ENCODE measurements at places on chromosomes 2 and 18.

DNA sequence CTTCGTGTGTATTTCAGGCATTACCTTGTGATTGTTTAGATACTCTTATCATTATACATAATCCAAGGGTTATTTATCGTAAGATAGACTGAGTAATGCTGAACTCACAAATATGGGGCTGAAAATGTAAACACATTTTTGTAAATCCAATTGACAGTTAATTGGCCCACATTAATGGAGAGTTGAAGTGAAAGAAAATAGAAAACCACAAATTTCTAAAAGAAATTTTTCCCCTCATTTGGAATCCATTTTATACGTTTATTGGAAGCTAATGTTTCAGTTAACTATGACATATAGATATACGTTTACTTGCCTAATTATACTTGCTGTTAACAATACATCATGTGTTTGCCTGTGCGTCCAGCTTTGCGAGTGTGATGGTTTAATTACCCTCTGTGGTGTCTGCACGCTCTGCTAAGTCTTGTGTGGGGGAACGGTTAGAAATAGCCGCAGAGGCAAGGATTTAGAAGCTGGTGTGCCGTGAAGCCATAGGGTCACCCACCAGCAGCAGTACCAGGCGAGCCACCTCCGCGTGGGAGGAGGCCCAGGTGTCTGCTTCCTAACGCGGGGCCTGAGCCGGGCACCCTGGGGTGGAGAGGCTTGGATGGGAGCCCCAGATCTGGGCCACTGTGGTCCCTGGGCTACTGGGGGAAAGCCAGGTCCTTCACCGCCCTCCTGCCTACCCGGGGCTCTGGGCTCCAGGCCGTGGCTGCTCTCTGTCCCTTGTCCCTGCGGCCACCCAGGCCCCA is 38.0 kb downstream of the TSHZ1 start:
- DNase-seq: no peak

DNA sequence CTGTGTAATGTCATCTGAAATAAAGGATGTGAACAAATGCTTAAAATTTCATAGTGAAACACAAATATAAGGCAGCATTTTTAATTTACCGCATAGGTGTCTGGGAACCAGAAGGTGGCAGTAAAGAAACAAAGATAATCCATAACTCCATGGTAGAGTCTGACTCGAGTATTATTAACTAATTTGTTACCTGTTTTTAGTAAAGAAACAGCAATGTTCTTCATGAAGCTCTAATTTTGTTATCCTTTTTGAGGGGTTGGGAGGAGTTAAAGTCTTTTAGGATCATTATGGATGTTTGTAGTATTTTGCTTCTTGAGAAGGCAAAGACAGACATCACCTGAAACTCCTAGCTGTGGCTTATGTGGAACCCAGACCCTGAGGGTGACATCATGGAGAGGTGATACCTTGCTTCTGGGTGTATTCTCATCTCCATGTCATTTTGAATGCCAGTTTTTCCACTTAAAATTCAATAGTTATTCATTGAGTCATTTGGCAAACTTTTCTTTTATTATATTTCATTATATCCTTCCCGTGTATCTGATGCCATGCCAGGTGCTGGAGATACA is 286.2 kb upstream of the EPAS1 start:
- DNase-seq: no peak

- no peak for DNase-seq
Measured at GRCh38 chr2:102592601-102593000, 26.8 kb upstream of the SLC9A2 start.

DNA sequence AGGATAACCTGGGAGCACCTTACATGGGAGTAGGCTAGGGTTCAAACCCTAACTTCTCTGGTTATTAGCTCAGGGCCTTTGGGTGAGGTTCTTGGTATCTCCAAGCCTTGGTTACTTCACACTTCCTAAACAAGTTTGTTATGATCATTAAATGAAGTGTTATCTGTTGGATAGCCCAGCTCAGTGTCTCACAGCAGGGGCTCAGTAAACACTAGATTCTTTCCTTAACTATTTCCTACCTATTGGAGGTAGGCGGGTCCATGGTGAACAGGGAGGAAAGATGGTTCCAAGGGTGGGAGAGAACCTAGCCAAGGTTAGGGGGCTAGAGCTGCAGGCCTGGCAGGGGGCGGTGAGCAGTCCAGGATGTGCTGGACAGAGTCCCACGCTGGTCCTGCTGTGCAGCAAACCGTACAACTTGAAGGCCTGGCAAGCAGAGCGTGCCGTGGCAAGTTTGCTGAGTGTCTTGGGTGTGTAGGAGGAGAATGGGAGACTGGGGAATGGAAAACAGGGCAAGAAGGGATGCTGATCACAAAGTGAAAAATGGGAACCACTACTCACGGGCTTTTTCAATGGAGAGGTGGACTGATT is 259.1 kb downstream of the PRKCE start:
- no peak for DNase-seq

GRCh38 chr2:165757906-165758675 is 36.0 kb downstream of the GALNT3 start:
- no peak for DNase-seq

GRCh38 chr2:74676331-74676730 is 22.3 kb downstream of the SEMA4F start:
- DNase-seq: no peak

DNA sequence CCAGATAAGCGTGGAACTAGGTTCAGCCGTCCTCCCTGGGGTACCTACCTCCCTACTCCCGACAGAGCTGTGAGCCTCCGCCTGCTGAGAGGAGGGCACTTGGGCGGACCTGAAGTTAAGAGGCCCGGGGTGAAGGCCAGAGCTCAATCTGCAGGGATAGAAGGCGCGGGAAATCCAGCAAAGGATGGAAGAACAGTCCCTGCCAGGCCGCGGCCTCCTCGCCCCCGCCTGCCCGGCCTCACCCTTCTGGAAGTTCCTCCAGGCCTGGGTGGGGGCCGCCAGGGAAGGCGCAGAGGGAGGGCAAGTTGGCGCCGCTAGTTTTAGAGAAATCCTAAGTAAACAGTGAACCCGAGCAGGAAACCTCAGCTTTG is 13.0 kb downstream of the EN1 start:
- no peak for DNase-seq

GRCh38 chr2:119753041-119753929 is 6.4 kb upstream of the PTPN4 start:
- DNase-seq: no peak

All from activated CD4-positive, alpha-beta T cell treated with anti-CD3 and anti-CD28 coated beads, Interleukin-2, amount 50 U/mL, for 1 hour (primary cell).